ENCODE measurements at places on chromosomes 7 and 10.

GRCh38 chr10:124592736-124593430 is 131.3 kb downstream of the LHPP start:
- no peak for DNase-seq

GRCh38 chr10:102801978-102802377 is 35.2 kb downstream of the CYP17A1 start:
- no peak for DNase-seq

GRCh38 chr7:49187543-49188268 is 263.4 kb downstream of the CDC14C start:
- DNase-seq: no peak

DNA sequence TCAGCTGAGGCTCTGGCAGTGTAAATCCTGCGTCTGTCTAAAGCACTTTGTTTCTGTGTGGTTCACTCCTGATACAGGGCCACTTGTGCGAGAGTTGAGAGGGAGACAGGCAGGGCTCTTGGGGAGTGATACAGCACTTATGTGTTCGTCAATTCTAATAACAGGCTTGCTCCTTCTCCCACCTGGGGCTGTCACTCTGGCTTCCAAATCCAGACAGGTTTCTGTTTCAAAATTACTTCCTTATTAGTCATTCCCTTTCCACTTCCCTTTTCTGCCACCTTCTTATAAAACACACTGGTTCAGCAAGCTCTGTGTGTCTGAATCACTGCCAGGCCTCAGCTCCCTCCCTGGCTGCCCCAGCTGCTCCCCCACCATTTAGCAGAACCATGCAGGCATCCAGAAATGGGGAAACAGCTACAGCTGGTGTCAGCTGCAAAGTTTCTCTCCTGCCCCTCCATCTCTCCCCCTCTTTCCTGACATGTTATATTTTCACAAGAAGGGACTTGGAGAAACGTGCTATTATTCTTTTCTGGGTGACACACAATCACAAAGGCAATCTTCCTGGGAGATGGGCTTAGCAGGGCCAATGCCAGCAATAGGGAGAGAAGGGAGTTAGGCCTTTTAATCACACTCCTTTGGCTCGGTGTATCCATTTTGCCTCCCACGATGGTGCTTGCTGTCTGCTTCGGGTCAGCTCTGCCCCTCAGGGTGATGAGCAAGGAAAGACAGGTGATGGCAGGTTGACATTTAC is 58.4 kb upstream of the ZNRF2 start:
- peak; percentile 18 for DNase-seq

- no peak for DNase-seq
These were observed 23.8 kb upstream of the UBE2D1 start for GRCh38 chr10:58311026-58311425.

All from substantia nigra (tissue), 51 donors.